ENCODE measurements at places on chromosomes 3 and 15.

DNA sequence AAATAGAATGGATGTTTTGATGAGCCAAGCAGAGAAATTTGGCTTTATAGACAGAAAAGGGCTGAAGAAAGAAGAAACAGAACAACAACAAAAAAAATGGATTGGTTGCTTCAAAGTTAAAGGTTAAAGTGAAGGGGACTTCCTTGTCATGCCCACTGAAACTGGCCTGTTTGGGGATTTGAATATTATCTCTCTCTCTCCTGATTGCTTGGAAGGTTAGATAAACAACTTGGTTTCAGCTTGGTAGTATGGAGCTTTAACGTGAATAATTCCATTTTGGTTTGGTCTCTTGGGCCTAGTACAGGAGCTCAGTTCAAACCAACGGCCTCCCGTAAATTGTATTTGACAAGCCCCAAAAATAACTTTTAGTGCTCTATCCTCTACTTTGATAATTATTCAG is 70.8 kb upstream of the MBNL1 start:
- DNase-seq: no peak

GRCh38 chr3:158683230-158683962 is 10.9 kb upstream of the LXN start:
- DNase-seq: no peak

- no peak for DNase-seq
Measured at GRCh38 chr3:46065750-46066256, 38.5 kb upstream of the XCR1 start.

GRCh38 chr15:89034305-89034704 is 54.0 kb upstream of the ABHD2 start:
- no peak for DNase-seq

GRCh38 chr3:49787536-49787935 is 1.2 kb upstream of the IP6K1 start:
- no peak for DNase-seq

DNA sequence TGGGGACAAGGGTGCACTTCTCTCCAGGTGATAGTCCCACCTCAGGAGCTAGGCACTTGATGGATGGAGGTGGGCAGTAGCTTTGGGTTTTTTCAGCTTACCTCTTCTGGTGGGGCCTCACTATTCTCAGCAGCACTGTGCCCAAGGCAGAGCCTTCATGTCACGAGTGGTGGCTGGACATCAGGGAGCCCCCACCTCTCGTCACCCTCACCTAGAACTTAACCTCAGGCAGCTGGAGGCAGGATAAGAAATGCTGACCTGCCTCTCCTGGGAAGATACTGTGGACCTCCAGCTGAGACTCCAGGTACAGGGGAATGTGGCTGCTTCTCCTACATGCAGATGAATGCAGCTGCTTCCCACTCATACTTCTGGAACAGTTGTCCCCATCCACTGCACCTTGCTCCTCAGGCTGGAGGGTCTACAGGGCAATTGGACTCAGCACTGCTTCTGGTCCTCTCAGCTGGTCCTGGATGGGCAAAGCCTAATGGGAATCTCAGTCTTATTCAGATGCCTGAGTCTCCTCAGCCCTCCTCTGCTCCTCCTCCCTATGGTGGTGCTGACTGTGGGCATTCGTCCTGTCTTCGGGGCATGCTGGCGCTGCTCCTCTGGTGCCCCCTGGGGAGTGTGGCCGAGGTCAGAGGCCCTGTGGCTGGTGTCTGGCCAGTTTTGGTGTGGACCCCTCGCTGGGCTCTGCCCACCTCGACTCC is 129.9 kb downstream of the KLF13 start:
- DNase-seq: no peak

DNA sequence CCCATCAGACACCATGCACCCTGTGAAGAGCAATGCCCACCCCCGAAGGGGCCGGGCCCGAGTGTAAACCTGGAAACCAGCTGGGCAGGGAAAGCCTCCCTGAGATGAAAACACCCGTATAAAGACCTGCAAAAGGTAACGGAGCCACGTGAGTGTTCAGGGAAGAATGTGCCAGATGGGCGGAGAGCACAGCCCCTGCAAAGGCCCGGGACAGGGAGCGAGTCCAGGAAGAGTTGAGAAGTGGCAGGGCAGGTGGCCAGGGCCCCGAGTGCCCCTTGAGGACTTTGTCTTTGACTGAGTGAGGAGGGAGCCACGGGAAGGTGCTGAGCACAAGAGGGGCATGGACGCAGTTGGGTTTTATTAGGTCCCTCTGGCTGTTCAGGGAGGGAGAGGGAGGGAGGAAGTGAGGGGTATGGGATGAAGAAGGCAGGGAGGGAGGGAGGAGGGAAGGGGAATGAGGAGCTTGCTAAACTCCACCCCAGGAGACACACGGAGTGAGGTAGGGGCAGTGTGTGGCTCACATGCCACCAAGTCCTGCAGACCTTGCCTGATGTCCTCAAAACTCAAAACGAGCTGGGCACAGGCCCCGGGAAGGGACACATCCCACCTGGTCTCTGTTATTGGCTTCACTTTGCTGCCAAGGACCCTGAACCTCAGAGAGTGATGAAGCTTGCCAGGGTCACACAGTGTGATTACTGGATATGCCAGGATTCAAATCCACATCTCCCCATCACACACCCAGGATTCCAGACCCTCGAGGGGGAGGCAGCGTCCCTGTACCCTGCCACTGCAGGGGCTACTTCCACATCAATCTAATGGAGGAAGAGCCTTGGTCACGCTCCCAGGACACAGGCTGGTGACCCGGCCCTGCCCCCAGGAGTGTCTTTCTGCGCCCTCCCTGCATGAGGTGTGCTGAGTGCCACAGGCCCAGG is 49.1 kb upstream of the IQSEC1 start:
- no peak for DNase-seq
